ENCODE measurements at places on chromosomes 5 and 9.

DNA sequence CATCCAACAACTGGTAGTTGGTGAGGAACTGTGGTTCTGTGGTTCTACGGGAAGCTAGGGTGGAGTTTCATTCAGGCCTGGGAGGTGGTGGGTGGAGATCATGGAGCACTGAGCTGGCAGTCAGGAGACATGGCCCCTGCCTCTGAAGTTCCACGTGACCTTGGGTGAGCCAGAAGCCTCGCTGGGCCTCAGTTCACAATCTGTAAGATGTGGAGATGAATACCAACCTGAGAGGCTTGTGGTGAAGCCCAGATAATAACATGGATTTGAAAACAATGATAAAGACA lies 177.9 kb downstream of the MACROH2A1 start:
- no peak for DNase-seq

DNA sequence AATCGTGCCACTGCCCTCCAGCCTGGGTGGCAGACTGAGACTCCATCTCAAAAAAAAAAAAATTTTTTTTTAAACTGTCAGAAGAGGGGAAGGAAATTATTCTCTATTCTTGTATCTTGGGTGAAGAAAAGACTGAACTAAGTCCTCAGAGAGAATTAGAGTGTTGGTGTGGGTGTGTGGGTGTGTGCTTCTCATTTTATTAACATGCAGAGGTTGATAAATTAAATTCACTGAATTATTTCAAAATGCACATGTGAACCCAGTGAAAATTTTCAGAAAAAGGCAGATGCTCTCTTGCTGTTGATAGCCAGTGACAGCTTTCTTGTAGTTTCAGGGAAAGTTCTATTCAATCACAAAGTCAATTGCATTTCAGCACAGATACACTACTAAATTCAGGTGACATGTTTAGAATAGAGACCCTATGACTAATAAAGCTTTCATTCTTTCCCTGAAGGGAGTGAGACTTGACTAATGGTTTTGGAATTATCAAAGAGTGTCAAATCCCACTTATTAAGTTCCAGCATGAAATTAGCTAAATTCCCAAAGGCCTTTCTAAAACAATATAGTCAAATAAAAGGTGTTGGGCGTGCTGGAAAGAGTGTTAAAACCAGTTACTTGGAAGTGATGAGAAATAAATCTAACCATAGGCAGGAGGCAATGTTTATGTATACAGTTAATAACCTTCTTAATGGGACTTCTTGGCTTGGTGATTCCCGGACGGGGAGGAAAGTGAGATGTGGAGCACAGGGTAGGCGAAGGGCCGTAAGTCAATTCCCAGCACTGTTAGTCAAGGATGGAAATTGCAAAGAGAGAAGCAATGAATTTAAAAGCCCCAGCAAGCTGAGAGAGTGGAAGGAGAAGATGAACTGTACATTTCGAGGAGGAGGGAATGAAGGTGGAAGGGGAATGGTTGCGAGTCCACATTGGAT lies 103.2 kb upstream of the SPATA31D4 start:
- no peak for DNase-seq

DNA sequence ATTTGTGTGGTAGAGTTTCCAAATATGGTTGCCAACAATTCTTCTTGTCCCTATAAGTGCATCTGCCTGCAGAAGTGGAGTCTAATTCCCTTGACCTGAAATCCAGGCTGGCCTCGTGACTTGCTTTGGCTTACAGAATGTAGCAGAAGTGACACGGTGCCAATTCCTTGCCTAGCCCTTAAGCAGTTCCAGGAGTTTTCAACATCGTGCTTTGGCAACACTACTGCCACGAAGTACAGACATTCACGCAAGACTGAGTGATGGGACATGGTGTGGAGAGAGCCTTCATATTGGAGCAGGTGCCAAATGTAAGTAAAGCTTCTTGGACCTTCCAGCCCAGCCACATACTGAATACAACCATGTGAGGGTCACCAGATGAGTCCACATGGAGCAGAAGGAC lies 92.9 kb upstream of the NEK6 start:
- DNase-seq, result no peak

DNA sequence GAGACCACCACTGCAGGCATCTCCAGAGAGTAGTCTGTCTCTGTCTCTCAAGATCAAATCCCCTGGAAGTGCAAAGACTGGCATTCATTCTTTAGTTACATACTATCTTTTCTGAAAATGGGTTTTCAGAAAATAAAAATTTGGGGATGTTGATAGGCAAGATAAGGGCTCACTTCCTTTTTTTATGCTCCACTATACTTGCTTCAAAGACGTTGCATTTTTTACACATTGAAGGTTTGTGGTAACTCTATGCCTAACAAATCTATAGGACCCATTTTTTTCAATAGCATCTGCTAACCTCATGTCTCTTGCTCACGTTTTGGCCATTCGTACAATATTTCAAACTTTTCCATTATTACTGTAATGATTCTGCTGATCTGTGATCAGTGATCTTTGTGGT lies 37.0 kb downstream of the DMAC1 start:
- no peak for DNase-seq

DNA sequence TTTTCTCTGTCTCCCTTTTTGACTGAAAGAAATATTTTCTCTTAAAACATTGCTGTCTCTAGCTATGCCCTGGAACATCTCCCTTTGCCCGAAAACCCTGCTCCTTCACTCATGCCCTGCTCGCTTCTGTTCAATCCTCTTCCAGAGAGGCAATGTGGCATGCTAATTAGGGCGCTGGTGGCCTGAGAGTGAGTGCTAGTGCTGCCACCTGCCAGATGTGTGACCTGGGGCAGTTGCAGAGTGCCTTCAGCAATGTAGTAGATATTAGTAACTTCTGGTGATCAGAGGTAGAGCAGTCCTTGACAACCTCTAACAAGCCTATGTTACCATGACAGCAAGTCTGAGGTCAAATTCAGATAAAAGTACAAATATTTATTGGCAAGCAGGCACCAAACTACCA lies 119.5 kb upstream of the OSMR start:
- no peak for DNase-seq

DNA sequence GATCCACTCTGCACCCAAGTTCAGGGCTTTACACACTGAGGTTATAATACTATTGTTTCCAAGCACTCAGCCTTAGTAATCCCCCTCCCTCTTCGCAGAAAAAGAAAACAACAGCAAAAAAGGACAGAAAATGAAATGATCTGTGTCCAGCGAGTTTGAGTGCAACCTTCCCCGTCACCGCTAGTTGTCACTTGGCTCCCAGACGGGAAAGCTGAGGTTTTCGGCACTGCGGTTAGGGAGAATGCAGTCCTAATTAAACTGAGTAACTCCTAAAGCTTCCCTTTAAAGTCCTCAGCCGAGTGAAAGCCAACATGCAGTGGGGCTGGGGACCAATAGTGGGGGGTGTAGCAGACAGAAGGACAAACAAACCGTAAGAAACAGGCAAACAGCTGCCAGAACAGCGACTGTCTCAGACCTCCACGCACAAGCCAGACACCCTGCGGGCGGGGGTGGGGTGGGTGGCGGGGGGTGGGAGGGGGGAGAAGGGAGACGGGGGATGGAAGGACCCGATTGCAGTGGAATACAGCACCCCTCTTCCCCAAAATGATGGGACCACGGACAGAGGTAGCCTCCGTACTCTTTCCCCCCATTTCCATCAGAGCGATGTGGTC lies 680 bp downstream of the GLRA1 start:
- DNase-seq, result no peak

DNA sequence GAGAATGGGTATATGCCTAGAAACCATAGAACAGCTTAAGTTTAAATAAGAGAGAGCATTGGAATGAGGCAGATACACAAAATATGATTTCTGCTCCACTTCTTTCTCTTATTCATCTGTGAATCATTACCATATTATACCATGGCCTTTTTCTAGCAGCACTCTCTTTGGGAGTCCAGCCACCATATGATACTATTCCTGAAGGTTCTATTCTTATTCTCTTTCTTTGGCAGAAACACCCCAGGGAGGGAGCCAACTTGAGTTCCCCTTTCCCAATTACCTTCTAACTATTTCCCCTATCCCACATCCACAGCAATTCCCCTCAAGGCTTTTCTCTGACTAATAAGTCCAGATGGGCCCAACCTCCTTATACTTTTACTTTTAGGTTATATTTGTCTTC lies 55.9 kb downstream of the NDUFAF2 start:
- no peak for DNase-seq

- no peak for DNase-seq
Observed at GRCh38 chr9:38331141-38331540, 61.4 kb upstream of the ALDH1B1 start.

DNA sequence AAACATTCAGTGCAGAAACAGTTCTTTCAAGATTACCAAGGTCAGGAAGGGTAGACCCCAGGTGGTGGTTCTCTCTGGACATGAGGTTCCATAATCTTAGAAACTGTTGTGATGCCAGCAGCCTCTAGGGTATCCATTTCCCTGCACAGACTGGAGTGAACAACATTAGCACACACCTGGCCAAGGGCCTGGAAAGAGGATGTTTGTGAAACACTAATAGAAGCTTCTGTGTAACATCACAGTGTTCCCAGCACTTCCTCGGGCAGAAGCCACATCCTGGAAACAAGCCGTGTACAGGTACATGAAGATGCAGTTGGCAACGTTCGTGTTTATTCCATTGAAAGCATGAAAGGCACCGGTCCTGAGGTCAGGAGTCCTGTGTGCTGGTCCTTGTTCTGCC lies 598.2 kb upstream of the KLF4 start:
- DNase-seq, result no peak
